ENCODE measurements at places on chromosomes 16 and 17. TPM values are rescaled to one million over a fixed set of nuclear protein-coding genes. Genes with fewer than 3 reads are reported as not detected.

The NSMCE1 gene
- total RNA-seq: 64.2 TPM

The AOC2 gene
- 1.3 TPM for total RNA-seq

The CA10 gene
- not detected for total RNA-seq

The KRTAP9-2 gene
- not detected for total RNA-seq

The ATP2A1 gene
- total RNA-seq: not detected

The SSTR5 gene
- total RNA-seq: not detected

The FNDC8 gene
- total RNA-seq: not detected

- no peak for ATAC-seq
Observed at GRCh38 chr16:86245895-86246294, 264.4 kb upstream of the FOXF1 start.

- no peak for ATAC-seq
Observed at GRCh38 chr17:47712330-47713023, 18.5 kb downstream of the TBKBP1 start.

DNA sequence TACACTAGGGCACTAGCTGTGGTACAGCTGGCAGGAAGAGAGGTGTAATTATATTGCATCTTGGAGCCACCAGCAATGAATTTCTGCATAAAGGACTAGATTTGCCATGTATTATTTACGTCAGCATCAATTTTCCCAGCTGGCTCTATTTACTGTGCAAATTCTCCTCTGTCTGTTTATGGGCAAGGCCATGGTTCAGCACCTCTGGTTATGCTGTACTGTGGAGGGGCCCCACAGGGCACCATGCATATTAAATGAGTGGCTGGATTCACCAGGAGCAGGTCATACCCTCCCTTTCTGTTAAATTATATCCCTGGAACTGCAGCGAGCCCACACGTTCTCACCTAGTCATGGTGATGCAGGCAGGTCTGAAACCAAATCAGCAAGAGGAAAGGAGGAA, 19.8 kb downstream of the RAD51D start:
- ATAC-seq: no peak

DNA sequence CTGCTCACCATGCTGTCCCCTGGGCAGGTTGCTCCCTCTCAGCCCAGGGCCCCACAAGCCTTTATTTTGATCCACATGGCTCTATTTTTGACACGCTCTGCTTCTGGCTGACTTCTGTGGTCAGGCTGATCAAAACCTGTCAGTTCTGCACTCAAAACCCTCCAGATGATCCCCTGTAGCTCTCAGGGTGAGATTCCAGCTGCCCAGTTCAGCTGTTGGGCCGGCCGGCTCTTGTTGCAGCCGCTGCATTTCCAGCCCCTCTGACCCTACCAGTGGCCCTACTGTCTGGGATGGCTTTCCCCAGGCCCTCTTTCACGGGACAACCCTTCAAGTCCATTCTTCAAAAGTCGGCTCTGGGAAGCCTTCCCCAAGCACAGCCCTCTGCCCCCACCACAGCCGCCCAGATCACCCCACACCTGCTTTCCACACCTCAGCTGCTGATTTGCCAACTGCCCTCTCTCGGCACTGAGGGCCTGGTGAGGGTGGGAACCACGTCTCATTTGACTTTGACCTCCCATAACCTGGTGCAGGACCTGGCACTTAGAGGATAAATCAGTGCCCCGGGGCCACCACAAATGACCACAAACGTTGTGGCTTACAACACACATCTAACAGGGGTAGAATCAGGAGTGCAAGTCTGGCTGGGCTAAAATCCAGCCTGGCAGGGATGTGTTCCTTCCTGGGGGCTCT, 16.3 kb upstream of the CACNG4 start:
- ATAC-seq: no peak

DNA sequence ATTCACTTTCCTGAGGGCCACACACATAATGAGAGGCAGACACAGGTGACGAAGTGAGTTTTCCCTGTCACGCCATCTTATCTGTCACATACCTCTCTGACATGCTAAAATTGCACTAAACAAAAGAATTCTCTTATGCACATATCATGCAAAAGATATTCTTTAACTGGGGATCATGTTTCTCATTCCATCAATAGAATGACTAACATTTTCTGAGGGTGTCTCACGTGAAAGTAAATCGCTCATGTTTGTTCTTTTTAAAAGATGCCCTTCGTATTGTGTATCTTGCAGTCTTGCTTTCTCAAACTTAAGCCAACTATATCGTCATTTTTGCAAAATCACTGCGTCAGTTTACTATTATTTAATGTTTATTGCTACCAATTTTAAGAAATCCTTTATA, 306.4 kb downstream of the WWOX start:
- ATAC-seq: no peak

DNA sequence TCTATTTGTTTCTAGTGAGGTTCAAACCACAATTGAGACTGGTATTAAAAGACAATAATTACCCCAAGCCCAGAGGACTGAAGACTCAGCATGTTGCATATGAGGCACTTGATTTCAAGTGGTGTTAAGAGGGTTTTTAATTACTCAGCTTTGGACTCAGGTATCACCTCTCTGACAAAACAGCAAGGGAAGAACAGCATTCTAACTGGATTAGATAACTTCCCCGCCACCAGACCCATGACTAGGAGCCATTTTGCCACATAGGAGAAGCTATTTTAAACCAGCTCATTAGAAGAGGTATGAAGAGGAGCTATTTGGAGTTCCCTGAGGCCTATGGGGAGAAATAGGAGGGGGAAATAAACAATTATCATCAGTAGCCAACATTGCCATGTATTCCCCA, 226.1 kb upstream of the TOX3 start:
- ATAC-seq: no peak

DNA sequence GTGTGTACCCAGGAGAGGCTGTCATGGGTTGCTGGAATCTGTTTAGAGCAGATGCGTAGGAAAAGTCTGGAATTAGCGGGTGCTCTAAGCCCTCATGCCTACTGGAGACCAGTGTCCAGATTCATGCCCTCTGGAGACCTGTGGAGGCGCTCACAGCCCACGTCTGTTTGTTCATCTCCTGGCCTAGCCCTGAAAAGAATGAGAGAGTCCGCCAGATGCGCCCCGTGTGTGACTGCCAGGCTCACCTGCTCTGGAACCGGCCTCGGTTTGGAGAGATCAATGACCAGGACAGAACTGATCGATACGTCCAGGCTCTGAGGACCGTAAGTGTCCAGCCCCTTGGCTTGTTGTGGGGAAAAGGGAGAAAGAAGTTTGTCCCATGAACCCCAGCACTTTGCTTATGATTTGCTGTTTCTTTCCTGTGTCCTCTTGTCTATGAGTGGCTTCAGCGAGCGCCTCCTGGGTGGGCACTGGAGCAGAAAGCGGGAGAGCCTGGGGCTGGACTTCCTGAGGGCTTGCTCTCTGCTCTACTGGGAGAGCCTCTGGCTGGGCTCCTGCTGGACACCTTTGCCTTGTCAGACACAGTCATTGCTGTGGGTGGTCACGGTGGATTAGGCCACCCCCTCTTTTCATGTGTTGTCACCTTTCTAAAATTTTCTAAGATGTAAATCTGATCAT, 35.3 kb downstream of the PRMT7 start:
- ATAC-seq: no peak

GRCh38 chr16:28317040-28317880, 24.9 kb downstream of the SBK1 start:
- ATAC-seq: no peak

- no peak for ATAC-seq
Observed at GRCh38 chr17:55794725-55795482, 44.1 kb downstream of the PCTP start.

GRCh38 chr16:8620535-8620934, 963 bp upstream of the METTL22 start:
- no peak for ATAC-seq

DNA sequence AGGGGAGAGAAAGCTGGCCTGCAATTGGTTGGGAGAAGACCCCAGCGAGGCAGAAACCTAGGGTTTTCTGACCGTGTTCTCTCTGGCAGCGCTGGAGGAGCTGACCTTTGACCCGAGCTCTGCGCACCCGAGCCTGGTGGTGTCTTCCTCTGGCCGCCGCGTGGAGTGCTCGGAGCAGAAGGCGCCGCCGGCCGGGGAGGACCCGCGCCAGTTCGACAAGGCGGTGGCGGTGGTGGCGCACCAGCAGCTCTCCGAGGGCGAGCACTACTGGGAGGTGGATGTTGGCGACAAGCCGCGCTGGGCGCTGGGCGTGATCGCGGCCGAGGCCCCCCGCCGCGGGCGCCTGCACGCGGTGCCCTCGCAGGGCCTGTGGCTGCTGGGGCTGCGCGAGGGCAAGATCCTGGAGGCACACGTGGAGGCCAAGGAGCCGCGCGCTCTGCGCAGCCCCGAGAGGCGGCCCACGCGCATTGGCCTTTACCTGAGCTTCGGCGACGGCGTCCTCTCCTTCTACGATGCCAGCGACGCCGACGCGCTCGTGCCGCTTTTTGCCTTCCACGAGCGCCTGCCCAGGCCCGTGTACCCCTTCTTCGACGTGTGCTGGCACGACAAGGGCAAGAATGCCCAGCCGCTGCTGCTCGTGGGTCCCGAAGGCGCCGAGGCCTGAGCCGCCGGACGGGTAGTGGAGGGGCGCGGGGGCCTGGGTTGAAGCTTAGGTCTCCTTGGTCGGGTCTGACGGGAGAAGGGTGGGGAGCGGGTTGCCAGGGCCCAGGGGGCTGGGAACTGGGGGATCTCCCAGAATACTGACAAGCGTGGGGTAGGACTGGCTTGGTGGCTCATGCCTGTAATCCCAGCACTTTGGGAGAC, 7.4 kb upstream of the PYDC1 start:
- ATAC-seq: no peak

- no peak for ATAC-seq
Observed at GRCh38 chr17:6474906-6475305, 30.7 kb downstream of the PIMREG start.

GRCh38 chr17:21263376-21263775, 10.2 kb upstream of the NATD1 start:
- no peak for ATAC-seq

- ATAC-seq: peak; percentile 63
Observed at GRCh38 chr17:39194089-39194984, 3.1 kb downstream of the CACNB1 start.

DNA sequence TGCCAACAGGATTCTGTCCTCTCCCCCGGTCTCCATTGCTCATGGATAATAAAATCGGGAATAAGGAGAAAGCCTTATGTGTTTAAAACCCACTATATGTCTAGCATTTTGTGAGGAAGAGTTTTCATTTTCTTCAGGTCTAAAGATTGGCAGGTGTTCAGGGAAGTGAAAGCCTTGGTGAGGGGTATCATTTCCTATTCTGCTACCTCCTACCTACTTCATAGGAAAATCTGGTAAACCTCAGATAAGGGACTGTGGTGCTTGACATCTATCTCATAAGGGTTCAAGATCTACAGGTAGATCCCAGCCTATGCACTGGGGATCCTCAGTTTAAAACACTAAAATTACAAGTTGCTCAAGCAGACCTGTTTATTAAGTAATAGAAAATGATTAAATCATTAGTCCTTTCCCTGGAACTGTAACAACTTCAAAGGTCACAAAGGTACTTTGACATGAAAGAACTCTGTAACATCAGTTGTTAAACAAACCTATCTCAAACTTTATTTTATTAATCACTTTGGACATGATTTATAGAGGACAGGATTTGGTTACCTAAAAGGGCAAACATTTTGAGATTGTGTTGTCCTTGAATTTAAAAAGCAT, 6.5 kb downstream of the MOSMO start:
- ATAC-seq: no peak

DNA sequence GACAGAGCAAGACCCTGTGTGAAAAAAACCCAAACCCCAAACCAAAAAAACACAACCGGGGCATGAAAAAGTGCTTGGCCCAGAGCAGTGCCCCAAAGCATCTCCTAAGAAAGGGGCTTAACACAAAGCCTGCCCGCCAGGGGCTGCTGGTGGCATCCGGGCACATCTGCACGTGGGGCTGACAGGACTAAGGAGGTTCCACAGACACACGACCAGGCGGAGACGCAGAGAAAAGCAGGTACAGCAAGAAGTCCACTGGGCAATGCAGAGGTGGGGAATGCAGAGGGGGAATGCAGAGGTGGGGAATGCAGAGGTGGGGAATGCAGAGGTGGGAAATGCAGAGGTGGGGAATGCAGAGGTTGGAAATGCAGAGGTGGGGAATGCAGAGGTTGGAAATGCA, 109.2 kb downstream of the ZNF778 start:
- no peak for ATAC-seq

DNA sequence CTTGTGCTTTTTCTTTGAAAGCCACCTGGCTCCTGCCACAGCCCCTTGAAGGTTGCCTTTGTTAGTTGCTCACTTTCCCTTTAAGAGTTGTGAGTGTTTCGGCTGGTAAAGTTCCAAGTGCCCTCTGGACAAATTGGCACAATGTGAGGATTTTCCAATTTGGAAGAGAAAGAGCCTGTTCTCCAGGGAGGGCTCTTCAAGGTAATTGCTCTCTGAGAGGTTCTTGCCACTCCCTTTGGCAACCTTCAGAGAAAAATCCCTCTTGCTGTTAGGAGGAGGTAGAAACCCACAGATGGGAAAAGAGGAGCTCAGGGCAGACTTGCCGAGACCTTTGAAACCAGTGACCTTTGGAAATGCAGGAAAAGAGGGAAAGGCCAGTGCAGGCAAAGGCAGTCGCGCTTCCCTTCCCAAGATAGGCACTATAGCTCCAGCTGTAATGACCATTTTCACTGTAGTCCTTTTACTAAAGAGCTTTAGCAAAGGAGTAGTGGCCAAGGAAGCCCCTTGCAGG, 49.0 kb upstream of the AKAP1 start:
- peak; percentile 56 for ATAC-seq

DNA sequence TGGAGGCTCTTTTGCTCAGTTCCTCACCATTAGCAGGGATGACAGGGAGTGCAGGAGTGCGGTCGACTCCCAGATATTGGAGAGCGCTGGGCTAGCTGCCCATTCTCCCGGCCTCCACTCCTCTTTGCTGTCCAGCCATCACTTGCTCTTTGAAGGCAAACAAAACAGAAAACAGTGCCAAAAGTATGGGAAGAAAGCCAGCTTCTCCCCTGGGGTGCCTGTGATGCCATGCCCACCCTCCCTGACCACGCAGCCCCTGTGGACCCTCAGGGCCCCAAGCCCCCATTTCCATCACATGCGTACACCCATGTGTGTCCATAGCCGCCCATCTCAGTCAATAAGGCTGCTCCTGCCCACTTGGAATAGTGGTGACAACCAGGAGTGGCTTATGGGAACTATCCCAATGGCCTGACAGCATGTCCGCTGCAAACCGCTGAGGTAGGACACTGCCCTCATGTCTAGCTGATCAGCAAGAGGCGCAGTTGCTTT, 30.0 kb downstream of the MAPT start:
- no peak for ATAC-seq

- ATAC-seq: no peak
Observed at GRCh38 chr17:38404174-38404943, 23.9 kb upstream of the ARHGAP23 start.

DNA sequence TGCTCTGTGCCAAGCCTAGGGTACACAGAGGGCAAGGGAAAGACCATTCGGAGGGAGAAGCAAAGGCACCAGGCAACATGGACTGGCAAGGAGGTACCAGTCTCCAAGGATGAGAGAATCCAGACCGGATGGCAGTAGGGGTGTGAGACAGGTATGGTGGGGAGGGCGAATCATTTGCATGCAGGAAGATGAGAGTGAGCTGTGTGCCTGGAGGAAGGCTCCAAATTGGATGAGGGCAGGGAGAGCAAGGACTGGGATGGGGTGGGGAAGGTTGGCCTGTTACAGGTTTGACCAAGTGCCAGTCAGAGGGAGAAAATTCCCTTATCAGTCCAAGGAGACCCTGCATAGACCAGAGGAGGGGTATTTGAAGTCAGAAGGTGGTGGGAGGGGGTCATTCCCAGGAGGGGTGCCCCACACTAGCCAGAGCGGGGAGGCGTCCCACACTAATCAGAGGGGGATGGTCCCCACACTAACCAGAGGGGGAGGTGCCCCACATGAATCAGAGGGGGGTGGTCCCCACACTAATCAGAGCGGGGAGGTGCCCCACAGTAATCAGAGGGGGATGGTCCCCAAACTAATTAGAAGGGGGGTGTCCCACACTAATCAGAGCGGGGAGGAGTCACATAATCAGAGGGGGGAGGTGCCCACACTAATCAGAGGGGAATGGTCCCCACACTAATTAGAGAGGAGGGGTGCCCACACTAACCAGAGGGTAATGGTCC, 737 bp downstream of the CANT1 start:
- ATAC-seq: peak; percentile 2

All from gastroesophageal sphincter (tissue), 4 donors.